ENCODE measurements at places on chromosomes 6 and 20. TPM values are rescaled to one million over a fixed set of nuclear protein-coding genes. Genes with fewer than 3 reads are reported as not detected.

DNA sequence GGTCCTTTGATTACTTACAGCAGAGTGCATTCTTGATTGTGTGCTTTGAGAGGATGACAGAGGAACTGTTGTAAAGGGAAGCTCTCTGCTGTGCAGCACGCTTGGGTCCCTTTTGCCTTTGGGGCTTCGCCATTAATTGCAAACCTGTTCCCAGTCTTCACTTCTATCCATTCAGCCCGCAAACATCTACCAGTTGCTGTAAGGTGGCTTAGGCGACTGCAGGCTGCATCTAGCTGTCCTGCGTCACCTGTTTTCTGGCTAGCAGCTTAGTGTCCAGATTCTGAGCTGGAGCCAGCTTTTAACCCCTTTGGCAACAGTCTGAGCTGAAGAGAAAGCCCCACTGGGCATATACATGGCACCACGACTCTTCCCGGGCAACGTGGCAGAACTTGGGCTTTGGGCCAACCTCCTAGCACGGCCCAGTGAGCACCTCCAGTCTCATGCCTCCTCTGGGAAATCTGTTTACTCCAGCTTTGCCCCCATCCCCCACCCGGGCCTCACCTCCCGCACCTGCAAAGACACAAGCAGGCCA is 2.5 kb upstream of the FASTKD5 start:
- H3K27ac ChIP-seq = no peak overlapping the region
- H3K27me3 ChIP-seq = no peaks in the 10 kb centered on the region
- H3K4me1 ChIP-seq = peaks cover 23% of the 10 kb centered on the region
- no peak overlapping the region for H3K4me3 ChIP-seq
- H3K36me3 ChIP-seq = no peaks in the 10 kb centered on the region

DNA sequence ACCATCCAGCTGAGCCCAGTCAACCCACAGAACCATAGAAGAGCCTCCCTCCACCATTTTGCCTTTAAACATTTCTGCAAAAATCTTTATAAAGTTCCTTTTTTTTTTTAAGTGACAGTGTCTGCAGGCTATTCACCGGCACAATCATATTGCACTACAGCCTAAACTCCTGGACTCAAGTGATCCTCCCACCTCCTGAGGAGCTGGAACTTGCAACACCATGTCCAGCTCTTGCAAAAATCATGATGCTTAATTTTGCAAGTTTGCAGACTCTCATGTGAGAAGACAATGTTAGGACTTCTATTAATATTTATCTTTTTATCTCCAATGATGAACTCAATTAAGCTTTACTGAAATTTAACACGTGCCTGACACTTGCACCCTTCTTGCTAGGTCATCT is 88.8 kb downstream of the INSM1 start:
- no peak overlapping the region for H3K27ac ChIP-seq
- no peak for DNase-seq
- no peaks in the 10 kb centered on the region for H3K36me3 ChIP-seq
- no peak overlapping the region for H3K4me3 ChIP-seq
- no peaks in the 10 kb centered on the region for H3K4me1 ChIP-seq

Gene NOX3
- total RNA-seq = not detected

Gene HSPA1L
- 0.64 TPM for total RNA-seq

Gene COL12A1
- 3.8 TPM for total RNA-seq

Measured in pancreas (tissue), 10 donors.